ENCODE measurements at places on chromosomes 12 and 14.
A peak's percentile ranks its signal among the peaks of the same experiment; 100 is the strongest.

DNA sequence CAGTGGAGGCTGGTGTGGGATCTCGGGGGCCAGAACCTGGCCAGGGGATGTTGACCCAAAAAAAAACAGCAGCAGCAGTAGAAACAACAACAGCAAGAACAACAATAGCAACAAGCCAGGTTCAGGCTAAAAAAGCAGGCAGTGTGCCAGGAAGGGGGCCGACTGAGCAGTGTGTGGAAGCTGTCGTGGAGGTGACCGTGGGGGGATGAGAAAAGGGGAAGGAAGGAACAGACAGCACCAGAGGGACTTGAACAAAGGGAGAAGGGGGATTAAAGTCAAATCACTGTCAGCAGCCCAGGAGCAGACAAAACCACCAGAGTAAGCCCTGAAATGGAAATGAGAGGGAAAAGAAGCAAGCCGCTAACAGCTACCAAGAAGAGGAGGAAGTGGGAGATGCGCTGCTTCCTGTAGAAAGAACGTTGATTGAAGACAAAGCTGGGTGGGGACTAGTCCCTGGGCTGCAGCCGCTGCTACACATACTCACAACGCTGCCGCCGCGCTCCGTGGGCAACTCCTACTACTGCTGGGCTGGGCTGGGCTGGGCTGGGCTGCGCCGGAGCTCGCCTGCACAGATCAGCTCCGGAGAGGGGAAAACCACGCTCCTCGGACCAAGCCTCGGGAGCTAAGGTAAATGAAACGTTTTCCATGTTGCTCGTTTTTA is at the start of gene GNG2:
GNG2 (plus strand) TSS at position 449 of the 661 bp plus-strand sequence. CDS start 90,067 bp downstream, outside the sequence.
- no peak for DNase-seq

DNA sequence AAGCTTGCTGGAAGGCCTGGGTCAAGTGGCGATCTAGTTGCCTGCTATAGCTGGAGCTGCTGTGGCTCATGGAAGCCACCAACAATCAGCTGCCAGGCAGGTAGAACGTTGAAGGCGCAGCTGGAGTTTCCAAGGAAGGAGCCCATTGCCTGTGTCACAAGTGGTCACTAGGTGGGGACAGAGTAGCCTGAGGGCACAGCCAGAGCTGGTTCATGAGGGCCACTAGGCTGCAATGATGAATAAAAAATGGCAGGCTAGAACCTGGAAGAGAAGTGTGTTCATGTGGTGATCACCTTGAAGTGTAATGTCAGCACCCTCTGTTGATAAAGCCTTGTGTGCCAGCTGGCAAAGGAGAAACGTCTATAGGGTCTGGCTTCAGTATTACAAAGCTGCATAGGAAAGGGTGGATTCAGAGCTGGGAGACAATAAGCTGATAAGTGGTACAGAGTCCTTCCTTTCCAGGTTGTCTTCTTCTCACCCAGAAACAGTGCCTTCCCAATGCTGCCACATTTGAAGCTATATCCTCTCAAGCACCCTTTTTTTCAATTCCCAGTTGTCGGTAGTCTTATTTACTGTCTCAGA is 165.8 kb downstream of the EMP1 start:
- peak; percentile 77 for DNase-seq

DNA sequence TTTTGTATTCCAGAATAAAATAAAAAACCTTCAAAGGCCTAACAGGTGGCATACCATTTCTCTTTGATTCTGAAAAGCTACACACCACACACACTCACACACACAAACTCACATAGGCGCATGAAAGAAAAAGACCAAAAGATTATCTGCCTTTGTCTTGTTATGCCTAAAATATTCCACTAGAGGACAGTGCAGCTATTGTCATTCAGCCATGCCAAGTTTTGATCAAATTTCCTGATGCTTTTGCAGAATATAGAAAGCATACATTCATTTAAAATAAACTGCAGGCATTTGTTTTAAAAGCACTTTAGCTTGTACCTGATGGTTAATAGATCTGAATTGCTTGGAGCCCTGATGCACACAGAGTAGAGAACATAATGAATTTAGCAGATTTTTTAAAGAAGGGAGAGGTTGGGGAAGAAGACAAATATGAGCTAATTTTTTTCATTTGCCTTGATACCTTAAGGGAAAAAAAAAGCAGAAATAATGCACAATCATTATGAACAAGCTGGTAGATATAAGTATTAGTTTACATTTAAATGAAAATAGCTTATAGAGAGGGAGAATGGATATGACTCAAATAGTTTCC is 1766.9 kb upstream of the SEL1L start:
- no peak for DNase-seq

DNA sequence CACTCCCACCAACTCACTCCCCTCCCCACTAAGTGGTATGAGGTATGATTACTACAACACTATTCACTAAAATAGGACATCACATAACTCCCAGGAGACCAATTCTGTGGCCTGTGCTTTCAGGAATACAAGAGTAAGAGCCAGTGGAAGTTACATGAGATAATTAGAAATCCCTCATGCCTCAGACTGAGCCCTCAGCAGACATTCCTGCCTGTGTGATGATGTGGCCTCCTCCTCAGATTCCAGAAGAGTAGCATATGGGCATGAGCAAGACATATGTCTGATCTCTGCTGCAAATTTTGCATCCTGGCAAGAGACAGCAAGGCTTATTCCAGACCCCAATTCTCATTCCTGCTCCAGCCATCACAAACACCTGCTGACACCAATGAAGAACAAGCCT is 46.0 kb upstream of the BMP4 start:
- DNase-seq = no peak

DNA sequence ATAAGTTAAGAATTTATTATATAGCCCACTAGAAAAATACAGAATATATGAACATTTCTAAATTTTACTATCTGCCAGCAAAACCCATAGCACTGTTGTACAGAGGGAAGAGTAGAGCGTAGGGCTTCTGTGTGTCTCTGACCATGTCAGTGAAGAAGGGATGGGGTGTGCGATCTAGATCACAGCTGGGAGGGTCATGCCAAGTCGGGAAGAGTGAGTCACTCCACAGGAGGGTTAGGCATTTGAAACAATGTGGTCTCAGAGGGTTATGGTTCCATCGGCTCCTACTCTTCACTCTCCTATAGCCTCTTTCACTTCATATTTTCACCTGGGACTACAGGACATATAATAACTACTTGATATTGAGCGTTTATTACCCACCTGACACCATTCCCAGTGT is 185.1 kb upstream of the DDHD1 start:
- no peak for DNase-seq

- DNase-seq = no peak
These were observed 34.3 kb downstream of the TBC1D15 start for GRCh38 chr12:71873821-71874220.

DNA sequence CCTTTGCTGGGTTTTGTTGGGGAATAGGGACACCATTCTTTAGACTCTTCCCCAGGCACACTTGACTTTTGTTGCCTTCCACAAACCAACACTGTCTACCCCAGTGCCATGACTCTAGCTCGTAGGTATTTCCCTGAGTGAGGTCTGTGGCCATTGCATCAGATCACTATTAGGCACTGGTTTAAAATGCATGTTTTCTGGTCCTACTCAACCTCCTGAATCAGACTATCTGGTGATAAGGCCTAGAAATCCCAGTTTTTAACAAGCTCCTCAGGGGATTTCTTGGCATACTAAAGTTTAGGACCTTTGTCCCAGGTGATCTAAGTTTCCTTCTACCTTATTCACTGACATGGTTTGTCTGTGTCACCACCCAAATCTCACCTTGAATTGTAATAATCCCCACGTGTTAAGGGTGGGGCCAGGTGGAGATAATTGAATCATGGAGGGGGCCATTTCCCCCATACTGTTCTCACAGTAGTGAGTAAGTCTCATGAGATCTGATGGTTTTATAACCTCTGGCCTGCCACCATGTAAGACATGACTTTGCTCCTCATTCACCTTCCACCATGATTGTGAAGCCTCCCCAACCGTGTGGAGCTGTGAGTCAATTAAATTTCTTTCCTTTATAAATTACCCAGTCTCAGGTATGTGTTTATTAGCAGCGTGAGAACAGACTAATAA is 87.8 kb upstream of the PSMC1 start:
- DNase-seq = no peak

GRCh38 chr14:105034315-105035039 is 13.6 kb upstream of the CDCA4 start:
- DNase-seq = no peak

DNA sequence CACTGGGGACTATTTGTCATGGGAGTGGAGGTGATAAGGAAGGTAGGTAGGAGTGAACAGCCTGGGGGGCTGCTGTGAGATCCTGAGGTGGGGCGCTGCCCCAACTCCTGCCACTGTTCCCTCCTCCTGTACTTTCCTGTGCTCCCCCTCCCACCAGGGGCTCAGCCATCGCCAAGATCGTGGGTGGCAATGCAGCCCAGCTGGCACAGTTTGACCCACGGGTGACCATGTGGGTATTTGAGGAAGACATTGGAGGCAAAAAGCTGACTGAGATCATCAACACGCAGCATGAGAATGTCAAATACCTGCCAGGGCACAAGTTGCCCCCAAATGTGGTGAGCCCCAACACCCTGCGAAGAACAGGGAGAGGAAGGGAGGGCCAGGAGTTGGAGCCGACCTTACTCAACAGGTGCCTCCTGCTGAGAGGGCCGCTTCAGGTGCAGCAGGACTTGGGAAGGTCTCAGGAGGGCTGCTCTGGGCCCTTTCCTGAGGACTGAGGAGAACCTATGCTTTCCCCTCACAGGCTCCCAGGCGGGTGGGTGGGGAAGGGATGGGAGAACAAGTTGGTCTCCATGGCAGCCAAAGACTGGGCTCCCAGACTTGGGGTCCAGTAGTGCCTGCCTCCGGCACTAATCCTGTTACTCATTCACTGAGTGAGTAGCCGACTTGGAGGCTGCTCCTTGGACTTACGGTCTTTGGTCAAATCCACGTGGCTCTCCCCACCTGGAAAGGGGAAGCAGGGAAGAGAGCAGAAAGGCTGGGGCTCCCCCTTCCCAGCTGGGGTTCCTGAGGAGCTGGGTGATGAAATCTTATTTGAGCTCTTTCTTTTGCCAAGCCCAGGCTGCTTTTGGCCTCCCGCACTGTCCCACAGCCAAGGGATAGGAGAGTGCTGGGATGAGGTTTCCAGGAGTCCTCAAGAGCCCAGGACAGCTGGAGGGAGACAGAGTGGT is 884 bp downstream of the GPD1 start:
- DNase-seq = no peak

DNA sequence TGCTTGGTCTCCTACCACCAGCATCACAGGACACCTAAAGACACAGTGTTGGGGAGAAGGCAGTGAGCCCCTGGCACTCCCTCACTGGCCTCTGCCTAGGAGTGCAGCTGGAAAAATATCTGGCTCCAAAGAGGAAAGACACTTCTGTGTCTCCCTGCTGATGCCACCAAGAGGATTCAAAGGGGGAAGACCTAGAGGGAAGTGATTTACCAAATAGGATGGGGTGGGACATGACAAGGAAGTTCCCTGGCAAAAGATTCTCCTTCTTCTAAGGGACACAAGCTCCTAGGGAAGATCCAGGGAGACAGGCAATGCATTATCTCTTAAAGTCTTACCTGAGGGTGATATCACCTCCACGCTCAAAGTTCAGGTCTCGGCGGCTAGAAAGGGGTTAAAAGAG is 6.1 kb downstream of the NDRG2 start:
- DNase-seq = no peak

DNA sequence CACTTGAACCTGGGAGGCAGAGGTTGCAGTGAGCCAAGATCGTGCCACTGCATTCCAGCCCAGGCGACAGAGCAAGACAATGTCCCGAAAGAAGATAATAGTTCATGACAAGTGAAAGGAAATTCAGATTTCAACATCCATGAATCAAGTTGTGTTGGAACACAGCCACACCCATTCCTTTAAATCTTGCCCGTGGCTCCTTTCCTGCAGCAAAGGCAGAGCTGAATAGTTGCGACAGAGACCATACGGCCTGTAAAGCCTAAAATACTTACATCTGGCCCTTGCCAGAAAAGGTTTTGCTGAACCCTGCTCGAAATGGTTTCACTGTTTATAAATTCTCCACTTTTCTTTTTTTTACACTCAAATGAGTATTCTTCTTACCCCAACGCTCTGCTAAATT is 17.7 kb upstream of the ITPK1 start:
- DNase-seq = no peak

DNA sequence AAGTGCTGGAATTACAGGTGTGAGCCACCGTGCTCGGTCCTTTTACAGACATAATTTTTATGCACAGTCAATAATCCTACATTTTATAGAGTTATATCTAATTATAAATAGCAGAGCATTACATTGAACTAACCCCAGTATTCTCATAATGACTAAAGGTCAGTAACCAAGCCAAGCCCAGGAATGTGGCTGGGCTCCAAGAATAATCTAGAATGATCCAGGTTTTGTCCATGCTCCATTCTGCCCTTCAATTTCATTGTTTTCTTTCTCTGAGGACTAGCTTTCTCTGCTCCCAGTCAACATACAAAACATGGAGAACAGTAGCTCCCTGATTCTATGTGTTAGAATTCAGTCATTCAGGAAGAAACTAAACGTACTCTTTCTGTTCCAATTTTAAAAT is 92.1 kb upstream of the KRR1 start:
- DNase-seq = no peak

DNA sequence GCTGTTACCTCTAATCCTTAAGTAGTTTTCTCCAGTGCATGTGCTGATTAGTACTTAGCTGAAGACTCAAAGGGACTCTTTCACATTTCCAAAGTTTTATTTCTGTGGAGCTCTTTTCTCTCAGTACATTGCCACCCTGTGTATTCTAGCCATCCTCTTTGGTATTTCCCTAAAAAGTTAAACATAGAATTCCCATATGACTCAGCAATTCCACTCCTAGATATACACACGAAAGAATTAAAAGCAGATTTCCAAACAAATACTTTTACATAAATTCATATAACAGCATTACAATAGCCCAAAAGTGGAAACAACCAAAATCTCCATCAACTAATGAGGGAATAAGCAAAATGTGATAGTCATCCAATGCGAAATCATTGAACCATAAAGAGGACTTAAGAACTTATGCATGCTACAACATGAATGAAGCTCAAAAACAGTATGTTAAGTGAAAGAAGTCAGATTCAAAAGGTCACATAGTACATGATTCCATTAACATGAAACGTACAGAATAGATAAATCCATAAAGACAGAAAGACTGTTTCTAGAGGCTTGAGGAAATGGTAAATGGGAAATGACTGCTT is 9.0 kb upstream of the NOVA1 start:
- DNase-seq = no peak

- no peak for DNase-seq
These were observed 852.3 kb upstream of the TMEM132C start for GRCh38 chr12:127414636-127415035.

DNA sequence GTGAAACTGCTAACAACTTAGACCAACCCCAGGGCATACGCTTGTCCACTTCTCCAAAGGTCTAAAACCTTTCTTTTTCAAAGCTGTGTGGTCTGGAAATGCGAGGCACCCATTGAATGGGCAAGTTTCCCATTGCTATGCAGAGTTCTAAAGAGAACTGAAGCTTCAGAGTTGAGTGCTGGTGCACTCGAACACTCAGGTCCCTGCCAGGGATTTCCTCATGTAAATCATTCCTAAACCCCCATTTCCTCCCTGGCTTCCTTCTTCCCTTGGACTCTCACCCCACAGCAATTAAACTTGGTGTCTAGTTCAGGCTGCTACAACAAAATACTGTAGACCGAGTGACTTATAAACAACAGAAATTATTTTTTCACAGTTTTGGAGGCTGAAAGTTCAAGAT is 2.2 kb upstream of the PXN start:
- DNase-seq = no peak

All from HCT116 (cell line).